ENCODE measurements at places on chromosomes 16 and 17.

DNA sequence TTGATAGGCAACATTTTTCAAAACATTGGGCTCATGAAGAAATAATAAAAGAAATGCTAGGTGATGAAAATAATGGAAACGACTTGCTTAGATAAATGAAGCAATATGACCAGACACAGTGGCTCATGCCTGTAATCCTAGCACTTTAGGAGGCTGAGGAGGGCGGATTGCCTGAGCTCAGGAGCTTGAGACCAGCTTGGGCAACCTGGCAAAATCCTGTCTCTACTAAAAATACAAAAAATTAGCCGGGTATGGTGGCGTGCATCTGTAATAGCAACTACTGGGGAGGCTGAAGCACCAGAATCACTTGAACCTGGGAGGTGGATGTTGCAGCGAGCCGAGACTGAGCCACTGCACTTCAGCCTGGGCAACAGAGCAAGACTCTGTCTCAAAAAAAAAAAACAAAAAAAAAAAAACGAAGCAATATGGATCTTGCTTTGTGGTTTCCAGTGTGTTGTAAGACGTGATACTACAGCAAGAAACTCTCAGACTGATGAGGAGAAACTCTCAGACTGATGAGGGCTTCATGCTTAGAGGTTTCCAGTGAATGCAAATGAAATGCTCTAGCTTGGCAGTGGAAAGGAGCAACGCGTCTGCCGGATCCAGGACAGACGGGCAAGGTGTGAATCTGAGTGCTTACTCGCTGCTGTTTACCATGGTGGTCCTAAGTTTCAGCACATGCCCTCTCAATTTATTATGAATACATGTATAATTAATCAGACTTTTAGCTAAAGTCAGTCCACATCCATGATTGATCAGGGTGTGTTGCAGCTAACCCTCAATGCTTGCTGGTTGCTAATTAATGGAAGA is 11.5 kb upstream of the IGF2BP1 start:
- DNase-seq = no peak

GRCh38 chr16:87335625-87336433 is 18.6 kb upstream of the C16orf95 start:
- no peak for DNase-seq

DNA sequence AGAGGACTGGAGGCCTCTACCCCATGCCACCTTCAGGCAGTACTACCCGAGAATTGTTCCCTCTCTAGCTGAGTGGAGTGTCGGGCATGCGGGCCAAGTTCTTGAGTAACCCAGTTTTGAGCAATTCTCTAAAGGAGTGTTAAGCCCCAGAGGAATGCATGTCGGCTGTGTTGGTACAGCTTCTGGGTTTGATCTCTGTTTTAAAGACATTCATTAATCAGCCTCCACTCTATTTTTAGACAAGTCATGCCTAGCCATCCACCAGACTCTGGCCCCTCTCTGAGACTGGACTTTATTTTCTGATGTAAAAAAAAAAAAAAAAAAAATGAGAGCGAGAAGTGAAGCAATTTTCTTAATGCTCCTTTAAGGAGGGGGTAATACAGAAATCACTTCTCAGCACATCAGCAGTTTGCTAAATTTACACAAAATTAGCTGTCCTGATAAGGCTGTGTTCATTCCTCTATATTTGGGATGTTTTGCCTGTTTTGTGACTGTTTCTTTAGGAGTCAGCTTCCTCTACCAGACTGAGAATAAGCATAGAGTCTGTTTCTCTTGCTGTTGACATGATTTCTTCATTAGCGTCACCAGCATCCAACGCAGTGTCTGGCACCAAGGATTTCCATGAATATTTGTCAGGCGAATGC is 88.7 kb downstream of the AXIN2 start:
- DNase-seq = no peak

- DNase-seq = peak; percentile 50
These were observed at the start of gene FLOT2 for GRCh38 chr17:28896884-28897768. TSS of gene FLOT2 (minus strand) at chr17:28897733. CDS start at chr17:28897574, 159 bp downstream.

- DNase-seq = peak; percentile 55
These were observed 1.6 kb downstream of the MYO1C start for GRCh38 chr17:1490643-1491442.

All from activated T-cell treated with anti-CD3 and anti-CD28 coated beads, Interleukin-2, amount 50 U/mL, for 4 hours (primary cell).